Activated T-cell treated with anti-CD3 and anti-CD28 coated beads for 1 hour (primary cell): ENCODE measurements at places on chromosomes 1 and 21.

DNA sequence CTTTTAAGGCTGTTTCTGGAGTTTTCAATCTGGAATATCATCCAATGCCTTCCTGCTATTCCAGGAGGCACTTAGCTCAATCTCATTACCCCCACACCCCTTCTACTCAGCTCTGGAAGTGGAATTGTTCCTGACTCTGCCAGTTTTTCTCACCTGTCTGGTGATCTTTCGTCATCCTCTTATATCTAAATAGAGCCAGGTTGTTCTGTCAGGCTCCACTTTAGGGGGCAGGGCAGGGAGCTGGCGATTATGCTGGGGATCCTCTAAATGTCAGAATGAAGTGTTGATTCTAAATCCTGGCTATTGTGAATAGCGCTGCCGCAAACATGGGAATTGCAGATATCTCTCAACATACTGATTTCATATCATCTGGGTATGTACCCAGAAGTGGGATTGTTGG is 63.6 kb upstream of the ETV3 start:
- DNase-seq, result no peak

GRCh38 chr1:7771823-7772299 is 765 bp downstream of the VAMP3 start:
- no peak for DNase-seq

- no peak for DNase-seq
These were observed 25.1 kb downstream of the PLCH2 start for GRCh38 chr1:2501041-2501819.

- DNase-seq, result no peak
These were observed 21.6 kb downstream of the ZNF684 start for GRCh38 chr1:40553017-40553416.

DNA sequence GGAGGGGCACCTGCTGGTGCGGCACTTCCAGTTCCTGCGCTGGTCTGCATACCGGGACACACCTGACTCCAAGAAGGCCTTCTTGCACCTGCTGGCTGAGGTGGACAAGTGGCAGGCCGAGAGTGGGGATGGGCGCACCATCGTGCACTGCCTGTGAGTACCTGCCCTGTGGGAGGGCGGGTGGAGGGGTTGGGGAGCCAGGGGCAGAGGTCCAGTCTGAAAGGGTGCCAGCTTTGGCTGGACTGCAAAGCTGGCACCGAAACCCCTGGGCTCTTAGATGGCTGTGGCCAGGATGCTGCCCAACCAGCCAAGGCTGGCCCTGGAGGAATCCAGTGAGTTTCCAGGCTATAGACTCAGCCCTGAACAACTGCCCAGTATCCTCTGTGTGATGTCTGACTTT is 87.3 kb downstream of the PTPRU start:
- no peak for DNase-seq

- DNase-seq, result no peak
These were observed 8.0 kb downstream of the ARHGEF16 start for GRCh38 chr1:3462356-3463012.

GRCh38 chr1:82449506-82450057 is 648.8 kb downstream of the ADGRL2 start:
- no peak for DNase-seq
